ENCODE measurements at places on chromosomes 2 and 18. TPM values are rescaled to one million over a fixed set of nuclear protein-coding genes. Genes with fewer than 3 reads are reported as not detected.

Gene XIRP2
- total RNA-seq = 51.8 TPM

GRCh38 chr2:205835923-205836322 is 153.6 kb downstream of the NRP2 start:
- no peak for DNase-seq

DNA sequence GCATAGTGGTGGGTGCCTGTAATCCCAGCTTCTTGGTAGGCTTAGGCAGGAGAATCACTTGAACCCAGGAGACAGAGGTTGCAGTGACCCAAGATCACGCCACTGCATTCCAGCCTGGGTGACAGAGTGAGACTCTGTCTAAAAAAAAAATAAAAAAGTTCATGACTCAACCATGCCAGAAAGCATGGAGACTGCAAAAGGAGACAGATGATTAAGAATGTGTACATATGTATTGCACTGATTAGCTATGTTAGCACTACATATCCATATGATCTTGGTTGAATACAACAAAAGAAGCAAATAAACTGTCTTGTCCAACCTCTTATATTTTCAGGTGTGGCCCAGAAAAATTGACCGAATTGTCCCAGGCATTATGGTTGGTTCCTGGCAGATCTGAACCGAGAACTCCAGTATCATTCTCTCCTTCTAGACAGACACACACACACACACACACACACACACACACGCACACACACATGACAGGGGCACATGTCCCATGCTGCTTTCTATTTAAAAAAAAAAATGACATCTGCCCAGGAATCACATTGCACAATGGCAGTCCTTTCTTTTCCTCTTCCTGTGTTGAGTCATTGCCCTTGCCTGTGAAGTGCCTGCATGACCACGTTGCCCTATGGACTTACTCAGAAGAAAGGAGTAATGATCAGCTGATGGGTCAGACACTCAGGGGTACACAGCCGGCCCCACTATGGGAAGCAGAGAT is 65.6 kb downstream of the MYCN start:
- DNase-seq = no peak

Gene STEAP3
- total RNA-seq = 11.1 TPM
